ENCODE measurements at places on chromosomes 3 and 15. TPM values are rescaled to one million over a fixed set of nuclear protein-coding genes. Genes with fewer than 3 reads are reported as not detected.

GRCh38 chr3:166123576-166123975 is 286.4 kb upstream of the BCHE start:
- DNase-seq: no peak

DNA sequence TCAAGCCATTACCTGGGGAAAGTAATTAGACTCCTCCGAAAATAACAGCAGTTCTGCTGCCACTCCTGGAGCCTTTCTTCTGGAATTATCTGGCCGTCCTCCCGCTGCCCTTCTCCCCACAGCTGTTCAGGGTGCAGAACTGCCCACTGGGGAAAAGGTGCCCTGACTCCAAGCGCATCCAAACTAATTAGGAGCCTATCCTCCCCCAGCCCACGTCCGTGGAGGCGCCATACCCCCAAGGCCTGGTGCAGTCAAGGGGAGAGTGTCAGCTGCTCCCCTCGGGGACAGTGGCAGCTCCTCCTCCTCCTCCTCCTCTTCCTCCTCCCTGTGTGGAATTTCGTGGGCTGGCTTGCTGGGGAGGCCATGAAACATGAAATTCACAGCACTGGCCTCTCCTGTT is 177.2 kb downstream of the XXYLT1 start:
- peak; percentile 52 for DNase-seq

DNA sequence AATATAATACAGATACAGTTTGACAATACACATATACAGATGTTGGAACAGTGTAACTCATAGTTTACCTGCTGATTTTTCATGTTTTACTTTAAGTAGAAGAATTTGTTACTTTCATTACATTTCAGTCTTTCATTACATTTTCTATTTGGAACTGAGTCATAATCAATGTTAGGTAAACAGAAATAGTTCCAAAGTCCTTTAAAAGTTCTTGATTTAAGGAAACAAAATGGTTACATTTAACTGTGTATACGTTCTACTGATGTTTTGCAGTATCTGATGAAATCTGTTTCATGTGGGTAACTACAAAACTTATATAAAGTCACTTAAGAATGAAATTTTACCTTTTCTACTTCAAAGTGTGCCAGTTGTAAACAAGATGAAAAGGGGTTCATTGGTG is 721.2 kb downstream of the NAALADL2 start:
- no peak for DNase-seq

The CADPS gene
- 3.2 TPM for total RNA-seq

DNA sequence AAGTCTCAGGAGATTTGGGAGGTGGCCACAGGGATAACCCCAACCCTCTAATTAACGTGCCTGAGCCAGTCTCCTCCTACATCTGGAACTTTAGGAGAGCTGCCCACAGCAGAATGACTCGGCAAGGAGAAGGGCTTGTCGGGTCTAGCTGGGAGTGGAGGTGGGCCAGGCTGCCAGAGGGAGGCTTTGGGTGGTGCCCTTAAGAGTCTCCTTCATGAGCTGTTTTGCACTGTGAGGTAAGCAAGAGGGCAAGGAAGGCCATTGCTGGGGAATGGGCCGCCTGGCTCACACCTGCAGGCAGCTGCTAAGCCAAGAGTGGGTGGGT is 3.6 kb upstream of the TNK2 start:
- peak; percentile 90 for DNase-seq

DNA sequence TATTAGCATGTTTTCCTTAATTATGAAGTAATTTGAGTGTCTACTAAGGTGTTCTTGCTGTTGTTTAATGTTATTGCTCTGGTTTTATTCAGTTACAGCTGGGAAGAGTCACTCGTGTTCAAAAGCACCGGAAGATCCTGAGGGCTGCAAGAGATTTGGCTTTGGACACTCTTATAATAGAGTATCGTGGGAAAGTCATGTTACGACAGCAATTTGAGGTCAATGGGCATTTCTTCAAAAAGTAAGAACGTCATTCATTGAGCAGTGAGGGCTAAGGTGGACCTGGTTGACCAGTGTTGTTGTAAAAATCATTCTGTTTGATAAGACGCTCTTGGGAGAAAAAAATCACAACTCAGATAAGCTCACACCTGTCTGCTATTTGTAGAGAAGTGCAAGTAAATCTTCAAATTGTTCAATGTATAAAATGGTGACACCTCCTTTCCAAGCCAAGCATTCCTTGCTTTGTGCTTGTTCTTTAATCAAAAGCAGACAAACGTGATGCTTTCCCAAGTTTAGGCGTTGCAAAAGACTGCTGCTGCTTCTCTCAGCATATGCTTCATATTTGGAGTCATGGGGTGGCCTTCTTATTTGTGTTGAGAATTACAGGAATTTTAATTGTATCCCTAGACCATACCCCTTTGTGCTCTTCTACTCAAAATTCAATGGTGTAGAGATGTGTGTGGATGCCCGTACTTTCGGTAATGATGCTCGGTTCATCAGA is 44.2 kb downstream of the SETD5 start:
- no peak for DNase-seq

DNA sequence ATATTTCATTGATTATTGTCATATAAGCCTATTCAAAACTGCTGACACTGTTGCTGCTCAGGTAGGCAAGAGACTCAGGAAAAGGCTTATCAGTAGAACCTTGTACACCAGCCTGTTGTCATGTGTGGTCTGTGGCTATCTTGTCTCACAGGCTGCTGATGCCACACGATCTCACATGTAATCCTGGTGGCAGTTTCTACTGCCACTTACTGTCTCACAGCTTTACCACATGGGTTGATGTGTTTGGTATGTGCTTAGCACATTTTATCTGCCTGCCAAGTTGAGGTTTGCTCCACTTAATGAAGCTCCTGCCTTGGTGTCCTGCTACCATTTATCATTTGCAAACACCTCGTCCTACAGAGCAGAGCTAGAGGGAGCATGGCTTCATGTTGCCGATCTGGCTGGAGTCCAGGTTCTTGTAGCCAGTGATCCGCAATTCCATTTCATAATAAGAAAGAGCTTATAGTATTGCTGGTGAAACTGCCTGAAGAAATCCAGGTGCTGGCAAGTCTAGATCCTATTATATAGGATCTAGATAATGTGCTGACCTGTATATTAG is 637.9 kb downstream of the NLGN1 start:
- DNase-seq: no peak

DNA sequence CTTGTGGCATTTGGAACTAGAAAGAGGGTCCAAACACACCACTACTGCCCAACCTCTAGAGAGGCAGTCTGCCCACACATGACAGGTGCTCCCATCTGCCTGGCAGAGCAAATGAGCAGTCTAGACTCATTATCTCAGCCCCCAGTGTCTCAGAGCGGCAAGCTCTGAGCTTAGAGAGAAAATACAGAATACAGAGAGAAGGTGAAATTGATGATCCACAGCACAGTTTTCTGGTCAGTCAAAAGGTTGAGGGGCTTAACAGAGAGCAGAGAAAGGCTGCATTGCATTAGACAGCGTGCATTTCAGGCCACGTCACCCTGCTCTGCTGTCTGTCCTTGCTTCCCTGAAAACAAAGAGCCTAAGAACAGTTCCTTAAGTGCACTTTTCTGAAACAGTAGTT is 135.1 kb downstream of the KCNMB2 start:
- peak; percentile 15 for DNase-seq

GRCh38 chr15:71088155-71088554 is 27.1 kb upstream of the THSD4 start:
- DNase-seq: no peak

GRCh38 chr15:88377509-88377908 is 89.7 kb downstream of the MRPL46 start:
- no peak for DNase-seq

The TGM5 gene
- not detected for total RNA-seq

The KIF15 gene
- 1.8 TPM for total RNA-seq

- no peak for DNase-seq
Observed at GRCh38 chr3:135440746-135441145, 524.8 kb upstream of the PPP2R3A start.

- no peak for DNase-seq
Observed at GRCh38 chr3:115022835-115023398, 124.2 kb downstream of the ZBTB20 start.

GRCh38 chr3:182937293-182938051 is 42.9 kb downstream of the DCUN1D1 start:
- DNase-seq: no peak

- DNase-seq: peak; percentile 80
Observed at GRCh38 chr15:51267051-51267702, 71.2 kb downstream of the CYP19A1 start.

DNA sequence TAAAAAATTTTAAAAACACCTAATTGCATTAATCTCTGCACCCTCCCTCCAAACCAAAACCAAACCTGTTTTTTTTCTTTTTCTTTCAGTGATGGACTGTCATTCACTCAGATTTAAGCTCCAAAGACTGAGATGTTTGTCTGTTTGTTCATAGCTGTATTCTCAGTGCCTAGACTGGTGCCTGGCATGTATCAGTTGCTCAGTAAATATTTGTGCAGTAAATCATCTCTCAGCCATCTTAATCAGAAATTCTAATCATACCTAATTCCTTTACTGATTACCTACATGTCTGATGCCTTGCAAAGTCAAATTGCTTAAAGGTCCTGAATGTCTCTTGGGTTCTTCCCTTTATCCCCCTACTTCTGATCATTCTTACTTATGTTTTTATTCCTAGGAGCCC is 138.8 kb downstream of the ZNF609 start:
- DNase-seq: no peak

The SLC51B gene
- total RNA-seq: not detected

The RAP2B gene
- total RNA-seq: 20.3 TPM

The KATNBL1 gene
- total RNA-seq: 37.3 TPM

DNA sequence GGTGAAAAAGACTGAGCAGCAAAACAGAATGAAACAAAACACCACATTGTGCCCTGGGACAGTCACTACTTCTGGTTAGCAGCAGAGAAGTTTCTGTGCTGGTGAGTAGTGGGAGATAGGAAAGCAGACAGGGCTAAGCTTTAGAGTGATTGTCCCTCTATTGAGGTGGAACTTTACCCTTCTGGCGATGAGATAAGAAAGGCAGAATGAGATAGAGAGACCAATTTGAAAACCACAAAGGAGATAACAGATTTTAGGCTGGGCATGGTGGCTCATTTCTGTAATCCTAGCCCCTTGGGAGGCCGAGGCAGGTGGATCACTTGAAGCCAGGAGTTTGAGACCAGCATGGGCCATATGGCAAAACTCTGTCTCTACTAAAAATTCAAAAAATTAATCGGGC is 208.5 kb downstream of the TBL1XR1 start:
- DNase-seq: no peak

The GALNT15 gene
- 7.1 TPM for total RNA-seq

The MKRN3 gene
- total RNA-seq: 0.36 TPM

DNA sequence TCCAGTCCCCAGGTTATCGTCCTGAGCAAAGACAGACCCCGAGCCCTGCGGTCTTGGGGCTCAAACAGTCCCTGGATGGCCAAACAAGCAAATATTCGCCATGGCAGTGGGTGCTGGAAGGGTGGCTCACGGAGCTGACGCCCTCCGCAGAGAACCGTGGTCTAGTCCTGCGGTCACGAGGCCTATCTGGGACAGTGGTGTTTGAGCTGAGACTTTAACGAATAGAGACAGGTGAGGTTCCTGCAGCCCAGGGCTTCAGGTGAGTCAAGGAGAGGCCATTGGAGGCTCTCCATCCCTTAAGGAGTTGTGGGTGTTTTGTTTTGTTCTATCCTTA is 399 bp upstream of the SUCLG2 start:
- no peak for DNase-seq

GRCh38 chr15:100794008-100794407 is 85.6 kb upstream of the ALDH1A3 start:
- DNase-seq: no peak

The MNS1 gene
- total RNA-seq: 2.2 TPM

- DNase-seq: no peak
Observed at GRCh38 chr15:57310876-57311275, 65.4 kb upstream of the CGNL1 start.

GRCh38 chr3:197339841-197340520 is 41.6 kb upstream of the DLG1 start:
- peak; percentile 77 for DNase-seq

The SNTN gene
- total RNA-seq: not detected

GRCh38 chr3:158925021-158925420 is 123.2 kb downstream of the MFSD1 start:
- no peak for DNase-seq

The EFHB gene
- 0.29 TPM for total RNA-seq

The SERPINI2 gene
- total RNA-seq: not detected

- no peak for DNase-seq
Observed at GRCh38 chr3:148366743-148367410, 330.8 kb upstream of the AGTR1 start.

The PROK2 gene
- total RNA-seq: not detected

The SLC9C1 gene
- total RNA-seq: not detected

DNA sequence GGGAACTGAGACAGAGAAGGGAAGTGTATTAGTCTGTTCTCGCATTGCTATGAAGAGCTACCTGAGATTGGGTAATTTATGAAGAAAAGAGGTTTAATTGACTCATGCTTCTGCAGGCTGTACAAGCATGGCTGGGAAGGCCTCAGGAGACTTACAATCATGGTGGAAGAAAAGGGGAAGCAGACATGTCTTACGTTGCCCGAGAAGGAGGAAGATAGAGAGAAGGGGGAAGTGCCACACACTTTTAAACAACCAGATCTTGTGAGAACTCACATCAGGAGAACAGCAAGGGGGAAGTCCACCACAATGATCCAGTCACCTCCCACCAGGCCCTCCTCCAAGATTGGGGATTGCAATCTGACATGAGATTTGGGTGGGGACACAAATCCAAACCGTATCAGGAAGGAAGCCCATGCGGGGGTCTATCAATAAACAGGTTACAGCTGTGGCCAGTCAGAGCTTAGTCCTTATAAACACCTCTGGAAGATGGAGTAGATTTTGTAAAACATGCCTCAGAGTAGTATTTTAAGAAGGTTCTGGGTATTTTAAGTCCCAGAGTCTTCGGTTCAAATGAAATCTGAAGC is 153.9 kb downstream of the GHSR start:
- no peak for DNase-seq

GRCh38 chr15:39396979-39397615 is 183.8 kb upstream of the THBS1 start:
- DNase-seq: no peak

- no peak for DNase-seq
Observed at GRCh38 chr3:35624698-35625097, 14.6 kb upstream of the ARPP21 start.

DNA sequence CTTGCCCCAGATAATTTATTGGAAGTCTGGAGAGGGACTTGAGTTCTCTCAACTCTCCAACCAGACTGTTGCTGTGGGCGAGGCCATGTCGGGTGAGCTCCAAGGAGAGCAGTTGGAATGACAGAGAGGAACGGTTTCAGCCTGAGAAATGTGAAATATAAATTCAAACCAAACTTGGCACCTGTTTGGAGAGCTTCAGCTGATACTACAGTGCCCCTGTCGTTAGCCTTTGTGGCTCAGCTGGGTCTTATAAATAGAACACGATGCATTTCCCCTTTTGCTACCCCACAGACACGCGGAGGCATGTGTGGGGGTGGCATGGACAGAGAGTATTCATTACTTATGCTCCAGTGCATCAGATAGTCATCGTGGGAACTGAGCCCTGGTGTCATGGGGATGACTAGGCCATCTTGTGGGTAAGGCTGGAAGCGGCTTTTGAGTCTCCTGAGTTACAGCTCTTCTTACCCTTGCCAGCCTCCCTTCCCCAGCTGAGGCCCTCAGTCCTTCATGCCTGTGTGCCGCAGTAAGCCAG is 15.6 kb downstream of the SMAD3 start:
- DNase-seq: peak; percentile 87
